ENCODE measurements at places on chromosomes 2 and 18.

- peak; percentile 62 for DNase-seq
These were observed 82.0 kb downstream of the DCDC2C start for GRCh38 chr2:3785220-3785889.

DNA sequence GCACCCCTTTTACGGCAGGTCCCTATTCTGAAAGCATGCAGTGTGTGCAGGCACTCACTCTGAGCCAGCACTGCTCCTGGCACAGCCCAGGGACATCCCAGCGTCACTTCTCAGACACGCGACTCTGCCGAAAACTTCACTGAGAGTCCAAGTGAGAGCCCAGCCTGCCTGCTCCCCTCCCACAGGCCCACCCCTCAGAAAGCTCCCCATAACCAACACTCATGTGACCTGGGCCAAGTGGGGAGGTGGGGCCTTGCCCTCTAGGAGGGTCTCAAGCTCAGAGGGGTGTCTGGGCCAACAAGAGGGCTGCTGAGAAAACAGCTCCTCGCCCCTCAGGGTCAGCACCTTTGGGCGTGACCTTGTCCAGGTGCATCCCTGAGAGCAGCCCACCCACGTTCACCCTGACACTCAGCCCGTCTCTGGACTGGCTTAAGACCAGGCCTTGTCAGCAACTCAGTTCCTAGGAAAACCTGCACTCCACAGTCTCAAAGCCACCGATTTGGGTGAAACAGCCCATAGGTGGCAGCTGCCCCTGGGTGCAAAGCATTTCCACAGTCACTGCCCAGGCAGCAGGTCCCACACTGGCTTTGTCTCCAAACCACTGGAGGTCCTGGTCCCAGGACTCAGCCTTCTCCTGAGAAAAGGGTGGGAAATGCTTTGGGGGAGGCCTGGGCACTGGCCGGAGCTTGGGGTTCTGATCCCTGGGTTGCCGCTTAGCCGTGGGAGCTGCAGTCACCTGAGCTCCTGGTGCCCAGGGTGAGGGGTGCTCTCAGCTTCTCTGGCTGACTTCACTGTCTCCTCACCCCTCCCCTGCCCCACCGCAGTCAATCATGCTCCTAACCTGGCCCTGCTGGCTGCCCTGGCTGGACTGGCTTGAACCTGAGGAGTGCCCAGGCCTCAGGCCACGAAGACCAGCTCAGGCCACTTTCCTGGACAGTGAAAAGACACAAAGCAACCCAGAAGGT is 209.6 kb downstream of the HDAC4 start:
- DNase-seq, result no peak

GRCh38 chr2:106267997-106268396 is 73.9 kb upstream of the UXS1 start:
- no peak for DNase-seq

DNA sequence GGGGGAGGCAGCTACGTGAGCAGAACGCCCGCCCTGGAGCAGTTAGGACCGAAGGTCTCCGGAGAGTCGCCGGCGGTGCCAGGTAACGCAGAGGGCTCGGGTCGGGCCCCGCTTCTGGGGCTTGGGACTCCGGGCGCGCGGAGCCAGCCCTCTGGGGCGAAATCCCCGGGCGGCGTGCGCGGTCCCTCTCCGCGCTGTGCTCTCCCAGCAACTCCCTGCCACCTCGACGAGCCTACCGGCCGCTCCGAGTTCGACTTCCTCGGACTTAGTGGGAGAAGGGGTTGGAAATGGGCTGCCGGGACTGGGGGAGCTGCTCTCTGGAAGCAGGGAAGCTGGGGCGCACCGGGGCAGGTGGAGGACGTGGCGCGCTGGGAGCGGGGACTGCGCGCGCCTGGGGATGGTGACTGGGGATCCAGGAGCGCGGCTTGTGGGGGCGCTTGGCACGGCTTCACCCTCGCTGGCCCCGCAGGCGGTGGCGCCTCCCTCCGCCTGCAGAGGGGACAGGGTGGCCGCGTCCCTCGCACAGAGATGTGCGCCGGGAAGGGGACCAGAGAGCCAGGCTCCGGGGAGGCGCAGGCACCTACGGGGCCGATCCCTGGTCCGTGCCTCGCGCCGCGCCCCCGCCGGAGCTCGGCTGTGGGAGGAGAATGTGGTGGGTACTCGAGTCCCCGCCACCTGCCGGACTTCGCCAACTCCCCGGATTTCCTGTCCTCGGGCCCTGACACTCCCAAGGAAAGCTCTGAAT is 688 bp downstream of the CDH20 start:
- no peak for DNase-seq

GRCh38 chr2:228590681-228591080 is 409.2 kb upstream of the SPHKAP start:
- DNase-seq, result no peak

GRCh38 chr2:20617892-20618467 is 32.9 kb downstream of the HS1BP3 start:
- peak; percentile 99 for DNase-seq

GRCh38 chr2:15845737-15846405 is 94.5 kb upstream of the MYCN start:
- DNase-seq, result no peak
